ENCODE measurements at places on chromosomes 12 and 14. TPM values are rescaled to one million over a fixed set of nuclear protein-coding genes. Genes with fewer than 3 reads are reported as not detected.

DNA sequence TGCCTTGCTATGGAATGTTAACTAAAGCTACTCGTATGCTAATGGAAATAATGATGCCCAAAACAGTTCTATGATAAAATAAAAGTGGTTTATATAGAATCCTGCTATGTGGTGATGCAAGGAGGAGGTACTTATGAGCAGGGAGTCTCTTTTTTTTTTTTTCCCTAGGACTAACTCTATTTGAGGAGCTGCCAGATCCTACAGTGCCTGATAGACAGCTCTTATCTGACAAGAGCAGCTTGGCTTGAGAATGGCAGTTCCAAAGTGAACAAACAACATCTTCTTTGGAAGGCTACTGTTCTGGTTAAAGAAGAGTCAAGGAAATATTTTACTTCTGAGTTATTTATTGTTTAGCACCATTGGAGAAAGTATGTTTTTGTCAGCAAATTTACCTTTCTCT, 10.2 kb upstream of the ACSM4 start:
- H3K27ac ChIP-seq: no peak overlapping the region
- peaks cover 2% of the 10 kb centered on the region for H3K36me3 ChIP-seq

DNA sequence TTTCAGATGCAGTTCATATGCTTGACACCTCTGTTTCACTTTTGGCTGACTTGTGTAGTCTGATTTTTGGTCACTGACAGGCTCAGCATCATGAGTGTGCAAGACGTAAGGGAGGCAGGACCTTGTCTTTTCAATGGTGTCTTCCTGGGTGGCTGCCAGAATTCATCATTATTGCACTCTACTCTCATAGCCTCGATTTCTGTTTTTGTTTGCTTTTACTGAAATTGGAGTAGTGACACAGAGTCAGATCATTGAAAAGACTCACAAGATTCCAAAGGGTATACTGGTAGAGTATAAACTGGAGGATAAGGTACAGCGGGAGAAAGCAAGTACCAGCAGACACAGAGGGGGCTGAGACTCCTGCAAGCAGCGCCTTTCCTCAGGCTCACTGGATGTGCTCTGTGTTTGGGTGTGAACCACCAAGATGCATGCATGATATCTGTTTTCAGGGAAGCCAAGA, 126.3 kb upstream of the FGD4 start:
- DNase-seq: no peak
- peaks cover 15% of the 10 kb centered on the region for H3K4me1 ChIP-seq
- H3K4me3 ChIP-seq: peak overlapping the region; percentile 34
- H3K36me3 ChIP-seq: no peaks in the 10 kb centered on the region
- no peaks in the 10 kb centered on the region for H3K27me3 ChIP-seq

DNA sequence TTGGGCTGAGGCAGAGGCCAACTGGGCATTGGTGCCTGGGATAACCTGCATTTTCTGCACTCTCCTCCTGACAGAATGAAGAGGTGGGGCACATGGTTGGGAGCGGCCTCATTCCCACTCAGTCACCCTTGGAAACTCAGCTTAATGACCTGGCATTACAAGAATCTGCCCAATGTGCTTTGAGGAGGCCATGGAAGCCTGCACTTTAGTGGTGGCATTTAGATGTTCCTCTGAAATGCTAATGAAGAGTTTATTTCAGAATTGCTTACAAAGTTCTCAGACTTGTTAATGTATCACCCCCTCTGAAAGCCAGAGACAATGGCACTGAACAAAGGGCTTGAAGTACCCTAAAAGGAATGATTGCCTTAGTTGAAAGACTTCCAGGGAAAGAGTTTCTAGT, 71.4 kb upstream of the PARP11 start:
- no peak overlapping the region for H3K27ac ChIP-seq
- DNase-seq: no peak
- H3K36me3 ChIP-seq: peaks cover 18% of the 10 kb centered on the region

DNA sequence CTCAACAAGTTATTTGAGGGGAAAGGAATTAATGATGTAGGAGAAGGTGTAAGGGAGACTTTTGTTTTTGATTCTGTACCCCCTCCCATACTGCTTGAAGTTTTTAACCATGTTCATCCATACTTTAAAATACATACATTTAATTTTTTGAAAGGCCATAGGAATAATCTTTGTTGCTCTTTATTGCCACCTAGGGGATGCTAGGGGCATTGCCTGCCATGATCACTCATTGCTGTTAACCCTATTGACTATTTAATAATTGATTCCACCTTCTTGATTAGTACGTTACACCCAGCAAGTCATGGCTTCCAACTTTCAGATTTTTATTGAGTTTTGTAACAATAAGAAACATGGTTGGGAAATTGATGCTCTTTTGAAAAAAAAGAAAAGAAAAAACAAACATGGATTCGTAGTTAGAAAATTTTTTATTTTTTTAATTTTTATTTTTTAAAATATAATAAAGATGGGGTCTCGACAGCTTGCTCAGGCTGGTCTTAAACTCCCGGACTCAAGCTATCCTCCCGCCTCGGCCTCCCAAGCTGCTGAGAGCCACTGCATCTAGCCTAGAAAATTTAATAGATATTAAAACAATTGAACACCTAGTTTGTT, 8.5 kb upstream of the PRKAB1 start:
- peaks cover 12% of the 10 kb centered on the region for H3K27me3 ChIP-seq
- no peaks in the 10 kb centered on the region for H3K36me3 ChIP-seq
- peak; percentile 60 for DNase-seq
- H3K27ac ChIP-seq: no peak overlapping the region
- no peak overlapping the region for H3K4me3 ChIP-seq

- no peak overlapping the region for H3K27ac ChIP-seq
- peaks cover 28% of the 10 kb centered on the region for H3K27me3 ChIP-seq
- no peak for DNase-seq
- H3K36me3 ChIP-seq: no peaks in the 10 kb centered on the region
- H3K4me1 ChIP-seq: no peaks in the 10 kb centered on the region
Measured at GRCh38 chr14:104120281-104120741, 18.1 kb upstream of the KIF26A start.

DNA sequence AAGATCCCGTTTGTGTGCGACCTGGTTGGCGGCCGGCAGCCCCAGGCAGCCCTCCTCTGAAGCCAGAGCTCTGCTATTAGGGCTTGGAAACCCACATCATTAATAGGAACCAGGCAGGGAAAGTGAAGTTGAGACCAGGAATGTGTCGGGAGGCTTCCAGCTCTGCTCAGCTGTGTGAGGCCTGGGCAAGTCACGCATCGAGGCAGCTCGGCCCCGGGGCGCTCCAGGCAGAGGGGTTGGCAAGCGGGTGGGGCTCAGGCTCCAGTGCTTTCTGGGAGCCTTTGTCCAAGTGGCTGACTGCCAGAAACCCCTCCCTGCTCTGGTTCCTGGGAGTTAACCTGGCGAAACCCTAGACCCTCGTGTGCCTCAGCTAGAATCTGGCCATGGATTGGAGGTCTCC, 1151.7 kb downstream of the VRK1 start:
- H3K4me3 ChIP-seq: no peak overlapping the region
- H3K27ac ChIP-seq: no peak overlapping the region
- no peaks in the 10 kb centered on the region for H3K36me3 ChIP-seq
- H3K27me3 ChIP-seq: no peaks in the 10 kb centered on the region
- no peaks in the 10 kb centered on the region for H3K4me1 ChIP-seq

DNA sequence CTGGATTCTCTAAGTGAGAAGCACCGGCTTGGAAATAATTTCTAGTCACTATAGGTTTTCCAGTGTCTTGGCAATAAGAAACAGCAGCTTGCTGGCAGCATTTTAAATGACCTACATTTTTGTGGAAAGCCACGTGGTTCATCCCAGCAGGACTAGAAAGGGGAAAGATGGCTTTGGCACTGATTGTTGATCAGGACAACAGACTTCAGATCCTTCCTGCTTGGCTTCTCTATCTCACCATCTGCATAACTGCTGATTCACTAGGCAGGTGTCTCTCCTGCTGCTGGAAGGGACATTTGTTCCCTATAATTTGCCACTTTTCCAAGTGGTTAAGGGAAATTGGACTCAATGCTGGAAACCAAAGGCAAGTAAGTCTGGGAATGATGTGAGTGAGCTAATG, 131.0 kb downstream of the TTC8 start:
- H3K4me3 ChIP-seq: no peak overlapping the region
- H3K36me3 ChIP-seq: no peaks in the 10 kb centered on the region
- H3K27ac ChIP-seq: no peak overlapping the region

GRCh38 chr12:127238107-127238506, 1028.9 kb upstream of the TMEM132C start:
- no peaks in the 10 kb centered on the region for H3K4me1 ChIP-seq
- H3K36me3 ChIP-seq: no peaks in the 10 kb centered on the region
- no peak overlapping the region for H3K4me3 ChIP-seq

DNA sequence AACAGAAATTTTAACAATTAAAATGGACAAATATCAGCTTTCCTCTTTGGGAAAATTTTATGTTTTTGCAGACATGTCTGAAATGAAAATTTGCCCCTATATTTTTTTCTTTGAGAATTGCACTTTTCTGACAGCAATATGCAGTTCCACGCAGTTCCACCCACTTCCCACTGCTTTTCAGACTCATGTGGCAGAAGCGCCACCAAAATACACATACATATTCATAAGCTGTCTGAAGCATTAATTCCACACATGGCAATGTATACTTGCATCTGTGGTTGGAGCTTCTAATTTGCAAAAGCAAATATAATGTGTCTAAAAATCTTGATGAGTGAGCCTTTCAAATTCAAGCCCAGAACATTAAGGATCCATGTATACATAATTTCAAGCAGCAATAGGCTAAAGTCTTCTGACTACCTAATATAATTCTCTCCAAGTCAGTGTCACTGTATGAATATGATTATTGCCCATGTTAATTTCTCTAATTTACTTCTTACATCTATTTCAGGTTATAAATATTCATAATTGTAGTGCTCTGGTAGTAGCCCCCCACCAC, 129.5 kb downstream of the PRKD1 start:
- H3K36me3 ChIP-seq: no peaks in the 10 kb centered on the region
- H3K4me3 ChIP-seq: no peak overlapping the region
- no peaks in the 10 kb centered on the region for H3K27me3 ChIP-seq
- no peak for DNase-seq
- no peaks in the 10 kb centered on the region for H3K4me1 ChIP-seq

AKAP3 gene
- total RNA-seq: 2.8 TPM

BDKRB2 gene
- total RNA-seq: not detected

OR11H6 gene
- total RNA-seq: not detected

SDS gene
- not detected for total RNA-seq
